ENCODE measurements at places on chromosomes 3 and 15.

- no peak for DNase-seq
Observed at GRCh38 chr3:42096796-42097565, 5.8 kb downstream of the TRAK1 start.

DNA sequence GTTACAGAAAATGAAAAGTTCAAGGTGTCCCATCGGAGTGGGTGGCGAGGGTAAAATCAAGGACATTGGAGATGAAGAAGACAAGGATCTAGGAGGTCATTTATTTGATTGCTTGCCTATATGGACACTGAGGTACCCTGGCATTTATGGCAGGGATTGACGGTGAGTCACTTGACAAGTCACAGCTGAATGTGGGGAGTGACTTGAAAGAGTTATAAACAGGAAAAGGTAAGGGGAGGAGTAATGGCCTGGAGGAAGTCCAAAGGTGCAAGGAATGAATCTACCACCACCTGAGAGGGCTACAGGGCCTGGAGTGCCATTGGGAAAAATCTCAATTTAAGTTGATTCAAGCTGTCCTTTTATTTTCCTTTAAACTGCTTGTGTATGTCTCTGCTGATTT, 11.8 kb upstream of the SGO1 start:
- DNase-seq: no peak

- DNase-seq: no peak
Observed at GRCh38 chr3:58798312-58798711, 131.7 kb upstream of the FAM3D start.

DNA sequence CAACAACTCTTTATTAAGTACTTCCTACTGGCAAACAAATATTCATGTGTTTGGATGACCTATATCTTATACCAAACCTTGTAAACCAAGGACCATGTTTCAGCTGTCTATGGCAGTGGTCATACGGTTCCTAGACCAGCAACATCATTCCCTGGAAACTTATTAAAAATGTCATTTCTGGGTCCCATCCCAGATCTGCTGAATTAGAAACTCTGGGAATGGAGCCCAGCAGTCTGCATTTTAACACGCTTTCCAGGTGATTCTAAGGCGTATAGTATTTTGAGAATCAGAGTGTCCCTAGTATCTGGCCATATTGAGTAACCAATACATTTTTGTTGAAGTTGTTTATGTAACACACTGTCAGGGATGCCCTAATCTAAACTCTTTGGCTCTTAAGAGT, 363.4 kb upstream of the LRRC3B start:
- no peak for DNase-seq

DNA sequence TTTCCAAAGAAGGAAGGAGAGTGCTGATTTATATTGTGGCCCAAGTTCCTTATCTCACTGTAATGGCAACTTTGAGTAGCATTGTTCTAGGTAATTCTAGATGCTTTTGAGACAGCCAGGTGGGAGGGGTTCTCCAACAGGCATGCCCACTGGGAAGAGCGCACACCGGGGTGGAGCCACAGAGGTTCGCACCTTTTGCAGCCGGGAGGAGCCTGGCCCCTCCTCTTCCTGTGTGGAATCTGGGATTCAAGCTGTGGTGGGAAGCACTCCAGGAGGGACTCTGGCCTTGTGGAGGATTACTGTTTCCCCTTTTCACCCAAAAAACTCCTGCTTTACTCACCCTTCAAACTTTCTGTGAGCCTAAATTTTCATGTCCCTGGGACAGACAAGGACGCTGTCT, 53.1 kb downstream of the CFAP20DC start:
- DNase-seq: no peak

DNA sequence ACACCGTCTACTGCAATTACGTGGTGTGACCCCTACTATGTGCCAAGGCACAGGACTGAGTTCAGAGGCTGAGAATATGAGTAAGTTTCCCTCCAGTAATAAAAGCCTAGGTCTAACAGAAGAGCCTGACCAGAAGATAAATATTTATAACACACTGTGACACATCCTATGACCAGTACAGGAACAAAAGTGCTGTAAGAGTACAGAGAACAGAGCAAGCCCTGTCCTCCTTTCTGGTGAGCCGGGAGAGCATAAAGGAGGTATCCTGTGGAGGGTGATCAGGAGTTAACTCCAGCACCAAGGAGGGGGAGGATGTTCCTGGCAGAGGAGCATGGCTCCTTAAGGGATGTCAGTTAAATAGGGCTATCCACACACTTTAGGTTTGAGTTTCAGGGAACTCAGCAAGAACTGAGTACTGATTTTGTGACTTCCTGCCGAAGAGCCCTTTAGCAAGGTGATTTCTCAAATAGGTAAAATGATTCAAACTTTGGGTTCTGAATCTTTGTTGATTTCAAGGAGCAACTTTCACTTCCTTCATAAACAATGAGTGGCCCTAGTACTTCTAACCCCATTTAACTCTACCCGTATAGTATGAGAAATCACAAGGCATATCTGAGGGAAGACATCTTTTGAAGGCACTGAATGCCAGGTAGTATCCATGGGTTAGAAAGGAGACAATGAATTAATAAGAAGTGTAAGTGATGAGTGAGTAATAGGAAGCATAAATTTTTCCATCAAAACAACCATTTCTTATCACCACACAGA, 198.0 kb downstream of the THRB start:
- DNase-seq: no peak

GRCh38 chr15:69535101-69535638, 82.6 kb downstream of the RPLP1 start:
- DNase-seq: no peak
